Fibroblast of the aortic adventitia (primary cell): ENCODE measurements at places on chromosomes 11 and 22. TPM values are rescaled to one million over a fixed set of nuclear protein-coding genes. Genes with fewer than 3 reads are reported as not detected.

OR51I1 gene
- 0.09 TPM in 1 of 2 replicates, not detected in the other for total RNA-seq

RANGAP1 gene
- 78.5 and 89.4 TPM in 2 replicates for total RNA-seq

ZBTB16 gene
- total RNA-seq: 0.27 and 0.41 TPM in 2 replicates

OR11H1 gene
- total RNA-seq: not detected in 2 replicates

ADM gene
- 103 and 348 TPM in 2 replicates for total RNA-seq

OR6T1 gene
- not detected in 2 replicates for total RNA-seq

KRTAP5-9 gene
- not detected in 2 replicates for total RNA-seq

DEFB131B gene
- total RNA-seq: not detected in 2 replicates

OR51E1 gene
- not detected in 2 replicates for total RNA-seq

HSPB2 gene
- total RNA-seq: 1.5 and 3.3 TPM in 2 replicates

ZDHHC13 gene
- 2.0 and 18.6 TPM in 2 replicates for total RNA-seq

GAB2 gene
- total RNA-seq: 13.7 and 16.4 TPM in 2 replicates

TRIM68 gene
- total RNA-seq: 9.9 and 13.0 TPM in 2 replicates

IGF2 gene
- 3.3 and 4.2 TPM in 2 replicates for total RNA-seq

VPS11 gene
- total RNA-seq: 16.8 and 29.4 TPM in 2 replicates

OR2D2 gene
- total RNA-seq: 0.09 TPM in 1 of 2 replicates, not detected in the other

GRCh38 chr11:12097219-12097618 is 13.2 kb upstream of the MICAL2 start:
- no peak for DNase-seq

DNA sequence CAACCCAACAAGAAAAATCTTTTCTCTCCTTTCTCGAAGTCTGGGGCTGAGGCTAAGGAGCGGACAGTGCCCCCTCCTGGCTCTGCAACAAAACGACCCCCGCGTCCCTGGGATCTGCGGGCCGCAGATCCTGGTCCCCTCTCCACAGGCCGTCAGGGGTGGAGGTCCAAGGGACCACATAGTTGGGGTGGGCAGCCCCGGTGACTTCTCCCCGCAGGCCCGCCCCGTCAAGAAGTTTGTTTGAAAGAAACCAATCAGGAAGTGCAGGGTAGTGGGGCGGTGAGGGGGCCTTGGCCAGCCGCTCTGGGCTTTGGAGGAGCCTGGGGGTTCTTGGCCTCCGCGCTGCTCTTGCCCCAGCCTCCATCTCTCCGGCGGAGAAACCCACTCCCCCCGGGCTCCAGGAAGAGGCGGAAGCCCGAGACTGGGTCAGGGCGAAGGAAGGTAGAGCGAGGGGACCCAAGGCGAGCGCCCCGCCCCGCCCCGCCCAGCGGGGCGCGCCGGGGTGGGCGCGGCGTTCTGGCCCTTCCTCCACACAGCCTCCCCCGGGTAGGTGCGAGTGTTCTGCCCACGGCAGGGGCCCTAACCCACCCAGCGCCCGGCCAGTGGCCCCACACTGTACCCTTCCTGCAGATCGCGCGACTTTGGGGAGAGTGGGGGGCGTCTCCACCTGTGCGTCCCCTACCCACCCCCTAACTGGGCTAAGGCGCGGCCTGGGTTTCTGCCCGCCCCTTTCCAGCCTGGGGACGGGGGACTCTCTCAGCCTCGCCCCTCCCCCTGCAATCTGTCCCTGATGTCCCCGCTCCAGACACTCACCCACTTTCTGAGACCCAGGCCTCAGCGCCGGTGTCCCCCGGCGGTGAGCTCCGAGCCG is 1.3 kb downstream of the TP53I11 start:
- peak; percentile 35 for DNase-seq

DNA sequence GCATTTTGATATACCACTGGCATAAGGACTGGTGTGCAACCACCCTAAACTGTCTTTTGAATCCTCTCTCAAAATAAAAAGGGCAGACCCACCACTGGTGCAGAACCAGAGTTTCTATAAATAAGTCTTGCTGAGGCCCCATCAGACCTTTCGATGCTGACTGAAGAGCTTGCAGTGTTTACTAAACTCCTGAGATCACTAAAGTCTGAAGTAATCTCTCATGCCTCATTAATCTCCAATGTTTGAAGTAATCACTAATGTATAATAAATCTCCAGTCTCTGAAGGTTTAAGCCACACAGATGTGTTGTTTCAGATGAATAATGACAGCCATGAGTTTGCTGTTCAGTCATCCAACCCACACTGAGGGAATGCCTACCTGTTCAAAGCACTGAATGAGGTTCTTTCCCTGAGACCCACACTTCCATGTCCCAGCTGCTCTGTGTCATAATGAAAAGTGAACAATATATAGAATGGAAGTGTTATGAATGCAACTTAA is 50.6 kb upstream of the DEUP1 start:
- DNase-seq: no peak

GRCh38 chr11:64208796-64209562 is 2.5 kb downstream of the FERMT3 start:
- no peak for DNase-seq

- DNase-seq: peak; percentile 31
These were observed 1.7 kb upstream of the RTN4RL2 start for GRCh38 chr11:57458410-57459163.

DNA sequence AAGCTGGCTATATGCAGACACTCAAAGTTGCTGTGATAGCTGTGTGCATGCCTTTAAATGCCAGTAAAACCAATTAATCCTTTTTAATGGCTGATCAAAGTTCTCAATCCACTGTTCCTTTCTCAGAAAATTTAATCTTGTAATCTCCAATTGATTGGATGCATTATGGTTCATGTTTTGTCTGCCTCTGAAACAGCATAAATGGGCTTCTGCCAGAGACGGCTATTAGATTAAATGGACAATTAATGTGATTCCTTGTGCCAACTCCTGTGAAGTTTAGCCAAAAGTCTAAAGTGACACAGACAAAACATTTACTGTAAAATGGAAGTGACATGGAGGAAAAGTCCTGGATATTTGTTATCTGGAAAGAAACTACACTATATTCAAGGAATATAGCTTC is 952.5 kb upstream of the FAT3 start:
- DNase-seq: no peak

- no peak for DNase-seq
These were observed 112.0 kb upstream of the MTNR1B start for GRCh38 chr11:92857407-92857806.

GRCh38 chr22:47631571-47632102 is 869.2 kb downstream of the TBC1D22A start:
- no peak for DNase-seq

- peak; percentile 18 for DNase-seq
These were observed 47.6 kb downstream of the GGTLC2 start for GRCh38 chr22:22691716-22692701.

DNA sequence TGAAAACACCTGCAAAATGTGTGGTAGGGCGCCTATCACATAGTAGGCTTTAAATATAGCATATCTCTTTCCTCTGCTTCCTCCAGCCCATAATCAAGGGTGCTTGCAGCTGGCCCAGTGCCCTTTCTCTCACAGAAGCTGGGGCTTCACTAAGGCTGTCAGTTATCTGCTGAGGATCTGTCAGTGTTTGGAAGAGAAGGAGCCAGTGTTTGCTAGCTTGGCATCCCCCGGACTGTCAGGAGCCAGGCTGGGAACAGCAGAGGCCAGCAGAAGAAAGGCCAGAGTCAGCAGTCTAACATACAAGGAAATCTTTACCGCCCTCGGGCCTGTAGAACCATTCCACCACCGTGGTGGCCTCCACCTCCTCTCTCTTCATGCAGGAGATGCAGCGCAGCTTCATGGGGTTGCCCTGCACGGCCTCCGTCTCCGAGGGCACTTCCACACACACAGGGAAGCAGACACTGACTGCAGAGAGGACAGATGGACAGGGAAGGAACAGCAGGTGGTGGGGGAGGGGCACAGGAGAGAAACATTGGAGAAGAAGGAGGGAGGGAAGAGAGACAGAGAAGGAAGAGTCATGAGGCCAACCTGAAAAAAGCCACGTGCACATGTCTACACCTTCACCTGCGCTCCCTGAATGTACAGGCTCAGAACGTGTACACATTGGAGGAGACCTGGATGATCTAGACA is 9.0 kb downstream of the SCN3B start:
- no peak for DNase-seq

DNA sequence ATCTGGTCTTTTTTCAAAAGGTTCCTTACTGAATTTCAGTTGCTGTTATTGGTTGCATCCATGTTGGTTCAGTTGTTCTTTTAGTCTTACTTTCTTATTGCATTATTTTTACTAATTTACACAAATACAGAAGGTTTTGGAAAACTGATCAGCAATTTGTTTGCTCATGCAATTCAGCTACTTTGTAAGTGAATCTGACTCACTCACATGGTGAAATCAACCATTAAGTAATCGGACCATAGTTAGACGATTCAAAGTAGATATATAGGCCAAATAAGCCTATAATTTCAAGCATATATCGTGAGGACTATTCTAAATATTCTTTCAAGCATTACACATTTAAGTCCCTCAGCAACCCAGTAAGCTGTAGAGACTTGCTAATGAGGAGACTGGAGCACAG is 41.7 kb downstream of the CCDC83 start:
- DNase-seq: no peak

DNA sequence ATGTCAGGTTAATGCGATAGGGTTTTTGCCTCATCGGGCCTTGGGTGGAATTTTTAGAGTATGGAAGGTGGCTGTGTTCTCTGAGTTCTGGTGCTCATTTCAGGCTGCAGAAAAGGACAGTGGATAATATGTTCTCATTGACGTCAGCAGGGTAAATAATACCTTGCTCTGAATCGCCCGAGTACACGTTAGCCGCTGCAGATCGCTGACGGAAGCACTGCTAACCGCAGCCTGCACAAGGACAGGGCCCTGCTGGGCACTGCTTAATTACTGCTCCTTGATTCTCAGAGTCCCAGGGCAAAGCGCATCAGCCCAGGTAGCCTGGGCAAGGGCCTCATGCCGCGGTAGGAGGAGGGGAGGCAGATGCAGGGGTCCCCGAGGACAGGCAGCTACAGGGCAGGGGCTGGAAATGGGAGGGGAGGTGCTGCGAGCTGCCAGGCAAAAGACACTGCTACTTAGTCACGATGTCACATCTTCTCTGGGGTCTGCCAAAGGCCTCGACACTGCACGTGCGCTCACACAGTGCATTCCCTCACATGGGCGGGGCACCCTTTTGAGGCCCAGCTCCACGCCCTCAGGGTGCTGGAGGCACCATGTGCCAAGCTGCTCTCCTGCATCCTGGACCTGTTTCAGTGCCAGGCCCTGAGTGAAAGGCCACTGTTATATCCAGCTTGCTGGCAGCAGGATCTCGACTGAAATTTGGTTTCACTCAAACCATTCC is 35.2 kb downstream of the PPP2R1B start:
- DNase-seq: peak; percentile 11

DNA sequence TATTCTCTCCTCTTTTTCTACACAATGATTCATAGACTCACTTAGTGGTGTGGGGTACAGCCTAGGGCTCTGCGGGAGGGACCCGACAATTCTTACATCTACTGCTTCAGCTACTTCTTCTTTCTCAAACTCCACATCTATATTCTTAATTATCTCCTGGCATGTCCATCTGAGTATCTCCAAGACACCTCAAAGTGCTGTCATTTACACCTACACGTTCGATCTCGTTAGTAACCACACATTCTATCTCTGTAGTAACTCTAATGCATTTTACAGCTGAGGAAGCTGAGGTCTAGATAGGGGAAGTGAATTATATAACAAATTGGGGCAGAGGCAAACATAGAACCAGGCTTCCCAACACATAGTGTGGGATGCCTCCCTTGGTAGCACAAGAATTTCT is 27.7 kb upstream of the RRM1 start:
- no peak for DNase-seq

GRCh38 chr11:108838792-108839105 is 173.9 kb downstream of the DDX10 start:
- no peak for DNase-seq

GRCh38 chr11:61609000-61609979 is 28.4 kb upstream of the SYT7 start:
- no peak for DNase-seq

- DNase-seq: no peak
These were observed 27.2 kb downstream of the ABTB2 start for GRCh38 chr11:34330653-34331052.

DNA sequence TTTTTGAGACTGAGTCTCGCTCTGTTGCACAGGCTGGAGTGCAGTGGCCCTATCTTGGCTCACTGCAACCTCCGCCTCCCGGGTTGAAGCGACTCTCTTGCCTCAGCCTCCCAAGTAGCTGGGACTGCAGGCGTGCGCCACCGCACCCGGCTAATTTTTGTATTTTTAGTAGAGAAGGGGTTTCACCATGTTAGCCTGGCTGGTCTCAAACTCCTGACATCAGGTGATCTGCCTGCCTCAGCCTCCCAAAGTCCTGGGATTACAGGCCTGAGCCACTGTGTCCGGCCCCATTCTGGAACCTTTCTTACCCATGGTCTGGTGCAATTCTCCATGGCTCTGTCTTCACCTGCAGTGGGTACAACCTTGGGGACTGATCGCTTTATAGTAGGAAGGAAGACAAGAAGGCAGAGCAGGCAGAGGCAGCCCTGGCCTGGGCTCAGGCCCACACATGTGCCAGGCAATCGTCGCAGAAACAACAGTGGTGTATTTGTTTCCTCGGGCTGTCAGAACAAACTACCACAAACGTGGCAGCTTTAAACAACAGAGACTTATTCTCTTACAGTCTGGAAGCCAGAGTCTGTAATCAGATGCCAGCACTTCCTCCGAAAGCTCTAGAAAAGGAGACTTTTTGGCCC is 4.0 kb upstream of the PTGDR2 start:
- DNase-seq: no peak

DNA sequence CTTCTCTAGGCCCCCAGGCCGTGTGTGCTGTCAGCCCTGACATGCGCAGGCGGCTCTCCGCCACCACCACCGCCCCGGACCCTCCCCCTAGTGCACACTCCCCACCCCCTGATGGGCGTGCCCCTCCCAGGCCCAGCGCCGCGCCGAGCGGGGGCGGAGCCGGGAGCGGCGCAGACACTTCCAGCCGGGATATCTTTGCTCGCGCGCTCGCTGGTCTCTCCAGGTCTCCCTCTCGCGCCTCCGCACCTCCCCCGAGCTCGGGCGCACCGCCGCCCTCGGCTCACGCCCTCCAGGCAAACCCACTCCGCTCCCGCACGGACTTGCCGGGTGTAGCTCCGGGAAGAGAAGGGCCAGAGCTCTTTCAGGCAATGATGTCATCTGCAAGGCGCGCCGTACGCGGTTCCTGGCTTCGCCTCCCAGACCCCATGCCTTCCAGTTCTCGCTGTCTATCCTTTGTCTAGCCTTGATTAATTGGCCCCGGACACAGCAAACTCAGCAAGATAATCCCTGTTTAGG is at the start of gene SCN3B:
Gene SCN3B (minus strand): TSS at position 59 of the 516 bp plus-strand sequence. CDS start 823 bp downstream, outside the sequence.
- peak; percentile 59 for DNase-seq

DNA sequence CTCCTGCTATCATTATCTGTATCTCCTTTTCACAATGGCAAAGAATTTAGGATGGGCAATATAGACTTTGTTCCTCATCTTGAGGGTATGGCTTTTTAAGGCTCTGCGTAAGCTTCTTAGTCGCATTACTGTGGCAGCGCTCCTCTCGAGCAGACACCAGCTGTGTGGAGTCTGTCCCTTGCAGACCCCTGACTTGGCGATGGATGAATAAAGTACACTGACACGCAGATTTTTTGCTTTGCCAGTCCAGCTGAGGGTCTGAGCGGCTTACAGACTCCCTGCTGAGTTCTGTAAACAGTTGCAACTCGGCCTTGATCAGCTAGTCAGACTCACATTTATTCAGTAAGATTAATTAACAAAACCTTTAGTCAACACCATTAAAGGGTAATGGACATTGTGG is 390.0 kb upstream of the CNTN5 start:
- no peak for DNase-seq

GRCh38 chr22:32743046-32743445 is 58.5 kb upstream of the TIMP3 start:
- no peak for DNase-seq

- peak; percentile 65 for DNase-seq
These were observed 20.3 kb upstream of the PGM2L1 start for GRCh38 chr11:74418509-74418895.

GRCh38 chr22:37659066-37659896 is 758 bp downstream of the PDXP start:
- no peak for DNase-seq
